Muscle of back (tissue), 13 donors: ENCODE measurements at places on chromosomes 11 and 22. TPM values are rescaled to one million over a fixed set of nuclear protein-coding genes. Genes with fewer than 3 reads are reported as not detected.
A peak's percentile ranks its signal among the peaks of the same experiment; 100 is the strongest.

DNA sequence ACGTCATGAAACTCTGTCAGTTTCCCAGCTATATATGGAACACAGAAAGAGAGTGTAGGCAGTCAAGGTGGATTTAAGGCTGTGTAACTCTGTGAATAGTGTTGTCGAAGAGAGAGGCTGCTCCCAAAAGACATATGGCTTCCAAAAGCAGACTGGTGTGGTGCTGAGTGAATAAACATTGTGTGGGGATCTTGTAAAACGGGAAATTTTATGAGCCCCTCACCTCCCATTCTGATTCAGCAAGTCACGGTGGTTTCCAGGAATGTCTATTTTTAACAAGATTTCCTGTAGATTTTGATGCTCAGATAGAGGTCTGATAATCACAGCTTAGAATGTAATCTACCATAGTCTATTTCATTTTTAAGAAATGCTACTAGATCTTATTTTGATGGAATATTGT is 67.9 kb downstream of the SESN3 start:
- no peak for DNase-seq

GRCh38 chr11:93512073-93512475 is 31.1 kb downstream of the SMCO4 start:
- no peak for DNase-seq

Gene BAIAP2L2
- polyA plus RNA-seq: 0.34 TPM

DNA sequence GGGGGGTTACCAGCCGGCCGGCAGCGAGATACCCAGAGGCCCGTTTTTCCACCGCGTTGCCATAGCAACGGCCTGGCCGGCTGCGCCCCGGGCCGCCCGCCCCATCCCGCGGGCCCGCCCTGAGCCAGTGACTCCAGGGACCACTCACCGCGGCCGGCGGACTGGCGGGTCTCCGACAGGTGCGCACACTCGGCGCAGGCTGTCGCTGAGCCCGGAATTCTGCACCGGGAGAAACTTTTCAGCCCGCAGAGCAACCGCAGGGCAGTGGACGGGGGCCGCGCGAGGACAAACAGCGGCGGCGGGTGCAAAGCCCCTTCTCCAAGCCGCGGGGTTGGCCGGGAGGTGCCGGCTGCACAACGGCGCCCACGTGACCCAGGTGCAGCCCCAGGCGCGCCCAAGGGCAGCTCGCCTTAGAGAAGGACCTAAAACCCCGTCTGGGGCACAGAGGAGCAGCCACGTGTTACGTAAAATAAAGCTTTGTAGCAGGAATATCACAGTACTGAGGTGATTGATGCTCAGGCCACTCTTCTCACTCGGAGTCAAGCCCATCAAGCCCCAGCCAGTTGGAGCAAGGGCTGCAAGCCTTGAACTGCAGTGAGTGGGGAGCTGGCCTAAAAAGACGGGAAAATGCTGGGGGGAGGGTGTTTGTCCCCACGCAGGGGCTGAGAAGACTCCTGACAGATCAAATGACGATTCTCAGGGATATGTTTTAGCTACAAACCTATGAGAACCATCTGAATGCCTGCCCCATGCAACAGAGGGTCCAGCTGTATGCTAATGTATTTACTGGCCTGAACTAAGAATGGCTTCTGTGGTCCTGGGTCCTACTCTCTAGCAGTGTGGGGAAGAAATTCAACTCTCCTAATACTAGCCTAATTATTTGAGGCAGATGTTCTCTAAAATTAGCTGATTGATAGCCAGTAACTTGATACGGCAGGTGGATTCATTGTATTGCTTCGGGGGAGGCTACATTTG is at the start of gene STK33:
STK33 (minus strand) TSS at position 294 of the 975 bp plus-strand sequence. CDS start 119,323 bp downstream, outside the sequence.
- DNase-seq: peak; percentile 33

DNA sequence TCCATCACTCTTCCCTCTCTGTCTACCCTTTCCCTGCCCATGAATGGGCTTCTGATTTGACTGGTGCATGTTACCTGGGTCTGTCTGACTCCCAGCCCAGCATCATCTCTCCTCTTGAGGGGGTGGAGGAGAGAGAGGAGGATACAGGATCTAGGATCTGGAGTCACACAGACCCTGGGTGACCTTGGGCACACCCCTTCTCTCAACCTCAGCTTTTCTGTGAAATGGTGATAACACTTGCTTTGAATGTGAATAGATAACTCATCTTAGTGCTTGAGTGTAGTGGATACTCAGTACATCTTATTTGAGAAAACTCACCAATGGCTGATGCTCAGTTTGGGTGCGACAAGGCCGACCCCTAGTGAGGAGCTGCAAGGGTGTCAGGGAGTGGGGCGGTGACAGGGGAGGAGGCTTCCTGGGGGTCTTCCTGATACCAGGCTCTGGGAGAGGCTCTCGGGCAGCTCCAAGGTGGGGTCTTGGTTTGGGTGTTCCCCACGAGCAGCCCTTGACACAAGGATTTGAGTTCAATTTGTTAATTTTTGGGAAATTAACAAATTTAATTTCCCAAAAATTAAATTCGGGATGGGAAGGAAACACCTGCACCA is 9.0 kb downstream of the INCENP start:
- DNase-seq: no peak

- no peak for DNase-seq
Measured at GRCh38 chr11:15747671-15748070, 608.7 kb downstream of the SOX6 start.

Gene IL17RA
- polyA plus RNA-seq: 4.2 TPM

- no peak for DNase-seq
Measured at GRCh38 chr22:47050401-47051051, 288.1 kb downstream of the TBC1D22A start.

DNA sequence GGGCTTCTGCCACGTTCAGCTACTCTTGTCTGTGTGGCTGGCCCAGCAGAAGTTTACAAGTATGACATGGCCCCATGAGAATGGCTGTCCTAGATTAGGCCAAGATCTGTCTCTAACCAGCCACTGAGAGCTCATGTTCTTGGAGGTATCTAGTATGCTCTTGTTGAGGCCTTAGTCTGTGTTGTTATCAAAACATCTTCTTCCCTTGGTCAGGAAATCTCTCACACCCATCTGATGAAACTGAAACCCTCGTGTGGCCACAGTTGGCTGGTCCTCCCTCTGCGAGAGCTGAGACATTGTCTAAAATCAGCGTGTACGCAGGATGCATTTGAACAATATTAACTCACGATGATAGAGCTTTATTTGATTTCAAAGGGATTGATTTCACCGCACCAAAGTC is 109.0 kb upstream of the NNMT start:
- DNase-seq: no peak

- peak; percentile 4 for DNase-seq
Measured at GRCh38 chr11:133306019-133306418, 226.3 kb downstream of the OPCML start.

Gene MS4A1
- 2.3 TPM for polyA plus RNA-seq

DNA sequence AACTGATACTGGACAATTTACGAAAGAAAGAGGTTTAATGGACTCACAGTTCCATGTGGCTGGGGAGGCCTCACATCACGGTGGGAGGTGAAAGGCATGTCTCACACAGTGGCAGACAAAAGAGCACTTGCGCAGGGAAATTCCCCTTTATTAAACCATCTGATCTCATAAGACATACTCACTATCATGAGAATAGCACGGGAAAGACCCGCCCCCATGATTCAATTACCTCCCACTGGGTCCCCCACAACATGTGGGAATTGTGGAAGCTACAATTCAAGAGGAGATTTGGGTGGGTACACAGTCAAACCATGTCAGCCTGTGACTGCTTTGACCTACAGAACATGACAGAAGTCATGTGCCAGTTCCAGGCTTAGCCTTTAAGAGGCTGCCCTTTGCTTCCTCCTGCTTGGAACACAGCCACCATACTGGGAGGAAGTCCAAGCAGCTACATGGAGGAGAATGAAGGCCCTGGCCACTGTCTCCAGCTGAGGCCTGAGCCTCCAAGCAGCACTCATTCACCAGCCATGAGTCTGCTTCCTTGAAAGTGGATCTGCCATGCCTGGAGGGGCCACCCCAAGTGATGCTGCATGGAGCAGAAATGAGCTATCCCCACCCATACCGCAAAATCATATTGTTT is 10.9 kb upstream of the GAL start:
- DNase-seq: no peak

DNA sequence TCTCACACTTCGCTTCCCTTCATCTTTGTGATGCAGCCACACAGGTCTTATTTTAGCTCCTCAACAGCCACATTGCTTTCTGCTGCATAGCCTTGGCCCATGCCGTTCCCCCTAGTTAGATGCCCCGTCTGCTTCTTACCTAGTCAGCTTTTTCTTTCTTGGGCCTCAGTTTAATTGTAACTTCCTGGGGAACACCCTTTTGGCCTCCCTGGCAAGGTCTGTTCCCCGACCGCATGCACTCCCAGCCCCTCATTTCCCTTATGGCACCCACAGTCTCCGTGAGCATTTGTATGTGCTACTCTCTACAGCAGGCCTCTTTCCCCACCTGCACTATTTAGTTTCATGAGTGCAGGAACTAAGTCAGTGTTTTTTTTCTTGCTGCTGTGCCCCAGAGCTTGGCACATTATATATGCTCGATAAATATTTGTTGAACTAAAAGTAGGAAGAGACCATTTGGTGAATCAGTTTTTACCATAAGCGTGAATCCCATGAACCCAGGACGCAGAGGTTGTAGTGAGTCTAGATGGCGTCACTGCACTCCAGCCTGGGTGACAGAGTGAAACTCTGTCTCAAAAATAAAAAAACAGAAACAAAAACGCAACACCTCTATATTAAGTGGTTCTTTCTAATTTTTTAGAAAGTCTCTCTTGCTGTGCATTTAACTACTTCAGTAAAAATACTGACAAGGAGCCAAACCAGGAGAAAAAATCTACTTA is 38.5 kb downstream of the TNRC6B start:
- no peak for DNase-seq

GRCh38 chr22:36369004-36369921 is 18.5 kb downstream of the MYH9 start:
- DNase-seq: no peak

- DNase-seq: no peak
Measured at GRCh38 chr11:134070342-134070845, 1.5 kb downstream of the JAM3 start.

- DNase-seq: peak; percentile 21
Measured at GRCh38 chr11:31968461-31969358, 122.2 kb upstream of the RCN1 start.

Gene RPS6KA4
- polyA plus RNA-seq: 15.8 TPM

GRCh38 chr11:61111786-61112517 is 9.7 kb downstream of the CD5 start:
- no peak for DNase-seq

Gene CCDC188
- polyA plus RNA-seq: 2.0 TPM

GRCh38 chr22:29997107-29997506 is 83.2 kb upstream of the HORMAD2 start:
- DNase-seq: no peak

- no peak for DNase-seq
Measured at GRCh38 chr11:96218006-96218405, 125.0 kb downstream of the MAML2 start.

GRCh38 chr11:61917334-61918109 is at the start of gene RAB3IL1:
Gene RAB3IL1, minus strand, starts transcription at chr11:61917566. Its CDS starts 199 bp downstream, at chr11:61917367.
- DNase-seq: peak; percentile 81

GRCh38 chr11:16027621-16028020 is 328.7 kb downstream of the SOX6 start:
- DNase-seq: peak; percentile 57

DNA sequence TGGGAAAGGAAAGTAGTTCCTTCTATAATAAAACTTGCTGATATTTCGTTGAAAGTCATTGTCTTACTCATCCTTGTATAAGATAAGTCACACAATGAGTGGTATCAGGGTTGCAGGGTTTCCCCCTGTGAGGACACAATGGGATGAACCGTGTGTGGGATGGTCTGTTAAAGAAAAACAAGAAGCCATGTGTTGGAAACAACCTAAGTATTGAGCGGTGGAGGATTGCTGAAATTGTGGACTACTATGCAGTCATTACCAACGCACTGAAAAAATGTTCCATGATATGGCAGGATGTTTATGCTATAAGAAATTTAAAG is 28.6 kb downstream of the PTPRJ start:
- no peak for DNase-seq

DNA sequence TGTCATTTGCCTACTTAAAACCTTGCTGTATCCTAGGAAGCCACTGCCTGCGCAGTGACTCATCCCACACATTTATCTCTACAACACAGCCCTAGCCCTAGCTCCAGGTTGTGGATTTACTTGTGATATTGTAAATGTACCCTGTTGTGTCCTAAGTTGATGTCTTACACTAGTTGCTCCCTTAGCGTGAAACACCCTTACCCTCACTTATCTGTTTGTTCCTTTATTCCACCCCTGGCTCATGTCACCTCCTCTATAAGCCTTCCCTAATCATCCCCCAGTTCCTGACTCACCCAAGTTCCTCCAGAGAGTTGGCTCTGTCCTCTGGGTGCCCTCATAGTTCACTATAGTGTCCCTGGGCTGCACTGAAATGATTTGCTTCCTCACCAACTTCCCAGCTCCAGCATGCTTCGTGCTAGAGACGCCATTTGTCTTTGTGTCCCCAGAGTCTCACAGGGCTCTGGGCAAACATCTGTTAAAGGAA is 431.8 kb upstream of the FAT3 start:
- DNase-seq: no peak

DNA sequence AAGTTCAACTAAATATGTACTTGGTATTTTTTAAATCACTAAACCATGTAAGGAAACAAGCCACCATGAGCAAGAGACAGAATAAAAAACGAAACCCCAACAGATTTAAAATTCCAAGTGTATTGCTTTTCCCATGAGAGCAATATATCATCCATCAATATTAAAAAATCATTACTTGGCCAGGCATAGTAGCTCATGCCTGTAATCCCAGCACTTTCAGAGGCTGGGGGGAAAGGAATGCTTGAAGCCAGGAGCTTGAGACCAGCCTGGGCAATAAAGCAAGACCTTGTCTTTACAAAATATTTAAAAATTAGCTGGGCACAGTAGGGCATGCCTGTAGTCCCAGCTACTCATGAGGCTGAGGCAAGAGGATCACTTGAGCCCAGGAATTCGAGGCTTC is 190.8 kb downstream of the TTC28 start:
- DNase-seq: no peak

Gene KRTAP5-8
- 0.17 TPM for polyA plus RNA-seq

GRCh38 chr11:36392196-36392595 is 96.1 kb downstream of the PRR5L start:
- no peak for DNase-seq

DNA sequence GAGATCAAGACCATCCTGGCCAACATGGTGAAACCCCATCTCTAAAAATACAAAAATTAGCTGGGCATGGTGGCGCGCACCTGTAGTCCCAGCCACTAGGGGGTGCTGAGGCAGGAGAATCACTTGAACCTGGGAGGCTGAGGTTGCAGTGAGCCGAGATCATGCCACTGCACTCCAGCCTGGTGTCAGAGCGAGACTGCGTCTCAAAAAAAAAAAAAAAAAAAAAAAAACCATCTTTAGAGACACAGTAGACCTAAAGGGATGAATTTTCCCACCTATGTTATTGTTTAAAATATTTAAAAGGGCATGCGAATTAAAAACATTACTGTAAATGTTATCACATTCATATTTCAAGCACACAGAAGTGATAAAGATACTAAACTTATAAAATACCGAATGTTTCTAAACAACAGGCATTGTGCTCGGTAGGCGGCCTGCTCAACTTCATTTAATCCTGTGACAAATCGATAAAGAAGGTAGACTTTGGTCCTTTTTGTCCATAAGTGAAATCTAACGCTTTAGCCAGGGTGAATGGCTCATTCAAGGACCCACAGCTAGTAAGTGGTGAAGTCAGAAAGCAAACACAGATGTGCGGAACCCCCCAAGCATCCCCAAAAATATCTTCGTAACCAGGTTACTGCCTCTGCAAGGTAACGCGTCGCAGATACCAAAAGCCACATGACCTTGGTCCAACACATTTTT is 16.1 kb downstream of the NCAPD3 start:
- no peak for DNase-seq

- no peak for DNase-seq
Measured at GRCh38 chr11:111836721-111837120, 34.7 kb downstream of the ALG9 start.

Gene SPON1
- 17.0 TPM for polyA plus RNA-seq

Gene ANO9
- 0.08 TPM for polyA plus RNA-seq

Gene CALCA
- not detected for polyA plus RNA-seq

Gene CYP2D6
- polyA plus RNA-seq: 1.8 TPM

Gene OR11H1
- not detected for polyA plus RNA-seq
